ENCODE measurements at places on chromosomes 12 and 14.

DNA sequence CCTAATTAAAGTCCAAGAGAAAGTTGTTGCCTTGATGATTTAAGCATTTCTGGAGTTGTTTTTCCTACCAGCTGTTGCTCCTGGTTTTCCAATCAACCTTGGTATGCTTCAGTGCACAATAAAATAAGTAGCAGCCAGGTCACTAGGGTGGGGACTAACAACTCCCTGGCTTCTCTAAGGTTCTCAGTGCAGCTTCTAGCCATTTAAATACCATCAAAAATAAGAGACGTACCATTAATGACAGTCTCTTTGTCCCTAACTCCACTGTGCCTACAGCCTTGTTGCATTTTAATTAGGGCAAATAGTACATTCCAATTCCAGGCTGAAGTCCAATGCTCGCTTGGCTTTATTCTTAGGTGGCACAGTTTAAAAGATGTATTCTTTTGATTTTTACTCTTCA lies 11.8 kb downstream of the STON2 start:
- no peak for DNase-seq

DNA sequence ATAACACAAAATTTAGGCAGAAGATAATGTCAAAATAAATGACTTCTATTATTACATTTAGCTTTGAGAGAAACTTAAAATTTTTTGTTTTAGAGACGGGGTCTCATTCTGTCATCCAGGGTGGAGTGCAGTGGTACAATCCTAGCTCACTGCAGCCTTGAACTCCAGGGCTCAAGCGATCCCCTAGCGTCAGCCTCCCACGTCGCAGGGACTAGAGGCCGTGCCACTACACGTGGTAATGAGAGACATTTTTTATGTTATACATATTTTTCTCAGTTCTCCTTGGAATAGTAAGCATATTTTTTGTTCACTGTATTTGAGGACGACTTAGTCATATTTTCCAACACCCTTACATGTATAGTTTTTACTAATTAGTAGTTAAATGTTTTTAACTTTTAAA lies 21.5 kb upstream of the NUDT4 start:
- no peak for DNase-seq

GRCh38 chr12:131795690-131796410 lies 32.3 kb upstream of the MMP17 start:
- DNase-seq, result no peak

DNA sequence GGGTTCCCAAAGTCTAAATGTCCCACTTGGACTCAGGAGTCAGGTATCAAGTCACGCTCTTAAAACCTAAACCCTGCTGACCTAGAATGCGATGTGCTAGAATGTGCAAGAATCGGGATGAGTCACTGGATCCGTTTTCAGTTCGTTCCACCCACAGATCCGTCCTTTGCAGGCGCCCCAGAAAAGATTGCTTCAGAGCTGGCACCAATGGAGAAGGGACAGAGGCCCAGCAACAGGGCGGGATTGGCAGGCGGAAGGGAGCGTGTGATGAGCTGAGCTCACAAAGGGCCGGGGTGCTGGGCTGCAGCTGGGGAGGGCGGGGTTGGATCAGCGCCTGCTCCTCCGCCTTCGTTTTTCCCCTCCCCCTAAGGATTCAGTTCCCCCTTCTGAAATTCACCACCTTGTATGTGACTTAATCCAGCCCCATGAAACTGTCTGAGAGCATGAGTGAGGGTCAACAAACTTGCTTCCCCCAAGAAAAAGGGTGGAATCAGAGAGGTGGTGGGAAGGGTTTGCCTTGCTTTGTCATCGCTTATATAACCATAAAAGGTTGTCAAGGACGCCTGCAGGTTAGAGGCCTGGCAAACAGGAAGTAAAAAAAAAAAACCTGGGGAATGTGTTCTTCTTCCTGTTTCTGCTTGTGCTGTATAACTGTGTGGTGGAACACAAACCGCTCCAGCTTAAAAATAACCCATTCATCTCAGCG lies 2.8 kb upstream of the UBC start:
- DNase-seq, result peak; percentile 95

DNA sequence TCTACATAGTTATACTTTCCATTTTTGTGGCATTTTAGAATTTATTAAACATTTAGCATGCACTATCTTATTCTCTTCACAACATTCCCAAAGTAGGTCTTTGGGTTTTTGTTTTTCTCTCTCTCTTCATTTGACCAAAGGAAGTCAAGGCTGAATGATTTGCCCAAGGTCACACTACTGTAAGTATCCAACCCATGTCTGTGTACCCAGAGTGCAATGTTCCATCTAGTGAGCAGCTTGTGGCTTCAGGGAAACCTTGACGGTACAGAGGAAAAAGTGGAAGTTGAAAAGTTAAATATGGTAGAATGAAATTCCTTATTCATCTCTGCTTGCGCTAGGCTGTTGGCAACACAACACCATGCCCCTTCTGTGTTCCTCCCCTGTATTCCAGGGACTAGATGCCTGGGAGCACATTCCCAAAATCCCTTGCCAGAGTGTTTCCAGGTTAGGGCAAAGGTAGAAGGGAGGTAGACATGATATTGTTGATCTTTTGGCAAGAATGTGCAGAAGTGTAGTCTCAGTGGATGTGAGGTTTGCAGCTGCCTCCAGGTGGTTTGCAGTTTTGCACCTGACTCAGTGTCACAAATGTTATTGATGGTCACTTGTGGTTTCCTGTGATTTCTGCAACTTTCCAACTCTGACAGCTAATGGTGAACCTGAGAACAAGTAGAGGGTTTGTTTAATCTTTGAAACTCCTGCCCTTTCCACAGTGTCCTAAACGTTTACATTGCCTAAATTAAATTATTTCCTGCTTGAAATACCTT lies 196.7 kb downstream of the RMST start:
- DNase-seq, result no peak

- no peak for DNase-seq
These were observed 268.6 kb downstream of the CCDC59 start for GRCh38 chr12:82089369-82090121.

GRCh38 chr14:90645842-90646443 lies 170.3 kb downstream of the TTC7B start:
- DNase-seq, result no peak

GRCh38 chr14:22474730-22475351 lies 114.2 kb downstream of the DAD1 start:
- DNase-seq, result no peak

- no peak for DNase-seq
These were observed 179.9 kb upstream of the ATF7IP start for GRCh38 chr12:14185427-14186192.

DNA sequence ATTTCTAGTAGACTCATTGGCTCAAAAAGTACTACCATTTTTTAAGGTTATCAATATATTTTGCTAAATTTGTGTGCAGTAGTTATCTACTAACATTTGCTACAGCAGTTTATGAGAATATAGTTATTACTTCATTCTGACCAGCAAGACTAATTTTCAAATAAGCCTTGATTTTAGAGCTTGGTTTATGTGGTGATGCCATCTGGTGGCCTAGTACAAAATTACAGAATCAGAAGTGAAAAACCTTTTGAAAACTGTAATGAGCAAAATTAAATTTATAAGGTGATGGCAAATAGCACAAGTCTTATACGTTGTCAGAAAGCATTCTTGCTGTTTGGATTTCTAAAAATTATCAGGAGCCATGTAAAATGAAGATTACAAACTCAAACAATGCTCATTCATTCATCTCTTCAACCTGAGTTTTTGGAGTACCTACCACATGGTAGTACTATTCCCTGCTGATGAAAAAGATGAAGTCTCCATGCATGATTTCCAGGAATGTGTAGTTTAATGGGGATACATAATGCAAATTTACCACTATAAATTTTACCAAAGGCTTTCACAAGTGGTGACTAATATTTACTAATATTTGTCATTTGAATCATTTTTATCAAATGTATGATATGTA lies 51.0 kb downstream of the MAGOHB start:
- peak; percentile 14 for DNase-seq

DNA sequence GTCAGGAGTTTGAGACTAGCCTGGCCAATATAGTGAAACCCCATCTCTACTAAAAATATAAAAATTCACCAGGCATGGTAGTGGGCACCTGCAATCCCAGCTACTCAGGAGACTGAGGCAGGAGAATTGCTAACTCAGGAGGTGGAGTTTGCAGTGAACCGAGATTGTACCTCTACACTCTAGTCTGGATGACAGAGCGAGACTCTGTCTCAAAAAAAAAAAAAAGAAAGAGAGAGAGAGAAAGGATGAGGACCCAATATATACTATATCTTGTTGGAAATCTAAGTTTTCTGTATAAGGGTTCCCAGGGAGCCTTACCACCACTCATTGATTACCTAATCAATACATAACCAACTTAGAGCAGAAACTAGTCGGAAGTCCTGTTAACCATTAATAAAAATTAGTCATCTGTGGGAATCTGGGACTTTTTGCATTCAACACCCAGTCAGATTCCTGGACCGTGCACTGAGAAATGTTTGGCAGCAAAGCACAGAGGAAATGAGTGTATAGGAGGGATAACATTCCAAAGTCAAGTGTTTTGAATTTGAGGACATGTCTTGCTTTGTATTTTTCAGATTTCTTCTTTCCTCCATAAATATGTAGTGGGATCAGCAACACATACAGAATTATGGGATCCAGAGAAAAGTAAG lies 44.8 kb upstream of the NR2C1 start:
- DNase-seq, result no peak

- no peak for DNase-seq
These were observed 25.8 kb downstream of the DACT1 start for GRCh38 chr14:58663494-58664111.
